ENCODE measurements at places on chromosomes 4 and X.

DNA sequence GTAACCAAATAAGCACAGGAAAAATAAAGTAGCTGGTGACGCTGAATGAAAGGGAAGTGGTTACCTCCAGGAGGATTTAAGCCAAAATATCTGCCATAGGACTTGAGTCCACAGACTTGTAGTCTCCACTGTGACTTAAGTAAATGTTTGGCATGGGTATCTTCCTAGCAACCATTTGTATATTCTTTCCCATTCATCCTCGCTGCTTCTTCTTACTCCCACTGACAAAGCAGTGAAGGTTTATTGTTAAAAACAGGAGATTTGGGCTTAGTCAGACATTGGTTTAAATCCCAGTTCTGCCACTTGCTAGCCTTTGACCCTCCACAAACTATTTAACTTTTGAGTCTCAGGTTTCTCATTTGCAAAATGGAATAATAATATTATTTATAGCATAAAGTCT, 22.3 kb downstream of the COL4A6 start:
- no peak for DNase-seq

- DNase-seq = no peak
Observed at GRCh38 chr4:51895158-51895557, 52.2 kb downstream of the DCUN1D4 start.

GRCh38 chr4:30605616-30606190, 114.5 kb upstream of the PCDH7 start:
- no peak for DNase-seq

DNA sequence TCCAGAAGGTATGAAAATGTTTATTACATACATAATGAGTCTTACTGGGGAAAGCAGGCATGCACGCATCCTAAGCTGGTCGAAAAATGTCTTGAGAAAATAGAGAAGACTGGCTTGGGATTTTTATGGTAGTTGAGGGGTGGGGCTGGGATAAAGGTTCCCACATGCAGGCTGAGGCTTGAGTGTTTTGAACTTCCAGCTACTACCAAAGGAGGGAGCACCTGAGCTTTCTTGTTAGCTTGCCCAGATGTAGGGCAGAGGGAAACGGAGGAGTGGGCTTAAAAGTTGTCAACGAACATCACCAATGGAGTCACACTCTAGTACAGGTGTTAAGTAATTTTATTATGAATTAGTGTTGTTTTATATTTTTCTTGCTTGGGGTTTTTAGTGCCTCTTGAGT, 39.6 kb upstream of the SRPX start:
- no peak for DNase-seq

DNA sequence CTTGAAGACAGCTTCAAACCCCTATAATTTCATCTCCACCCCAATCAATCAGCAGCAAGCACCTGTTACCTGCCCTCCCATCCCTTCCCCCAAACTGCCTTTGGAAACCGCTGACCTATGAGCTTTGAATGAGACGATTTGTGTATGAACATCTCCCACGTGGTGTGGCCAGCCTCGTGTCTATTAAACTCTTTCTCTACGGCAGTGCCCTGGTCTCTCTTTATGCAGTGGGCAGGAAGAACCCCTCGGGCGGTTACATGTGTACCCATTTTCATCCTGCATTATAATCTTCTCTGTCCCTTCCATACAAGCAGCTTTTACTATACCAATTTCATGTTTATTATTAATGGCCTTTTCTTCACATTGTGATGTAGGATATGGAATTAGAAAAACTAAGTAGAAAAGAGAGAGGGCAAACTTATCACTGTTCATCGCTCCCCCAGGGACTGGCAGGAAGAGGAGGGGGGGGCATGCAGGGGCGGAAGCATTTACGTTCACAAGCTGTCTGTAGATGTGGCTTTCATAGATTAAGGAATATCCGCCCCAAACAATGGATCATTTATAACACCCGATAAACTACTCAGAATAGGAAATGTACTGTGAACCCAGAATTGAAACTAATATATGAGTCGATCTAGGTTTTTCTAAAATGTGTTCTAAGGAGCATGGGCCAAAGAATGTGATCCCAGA, 95.5 kb upstream of the ZNF518B start:
- no peak for DNase-seq

DNA sequence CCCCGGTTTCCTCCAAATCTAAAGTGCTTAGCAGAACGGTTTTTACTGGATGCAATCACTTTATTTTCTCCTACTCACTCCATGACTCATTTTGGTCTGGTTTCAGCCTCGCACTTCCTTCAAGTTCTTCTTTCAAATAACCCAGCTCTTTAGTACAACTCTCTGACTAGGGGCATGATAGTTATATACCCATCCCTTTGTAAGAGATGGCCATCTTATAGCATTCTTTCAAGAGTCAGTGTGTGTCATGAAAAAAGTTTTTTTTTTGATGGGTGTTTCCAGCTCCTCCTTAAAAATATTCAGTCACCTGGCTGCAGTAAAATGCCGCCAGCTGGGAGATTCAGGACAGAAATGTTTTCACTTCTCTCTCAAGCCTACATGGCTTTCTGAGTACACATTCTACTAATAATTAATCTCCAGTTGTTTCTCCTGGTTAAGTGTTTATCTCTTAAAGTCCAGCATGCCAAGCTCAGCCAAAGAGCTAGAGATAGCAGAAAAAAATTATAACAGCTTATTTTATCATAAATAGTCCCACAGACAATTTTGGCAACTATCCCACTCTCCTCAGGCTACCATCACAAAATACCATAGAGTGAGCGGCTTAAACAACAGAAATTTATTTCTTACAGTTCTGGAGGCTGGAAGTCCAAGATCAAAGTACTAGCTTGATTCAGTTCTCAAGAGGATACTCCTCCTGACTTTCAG, 139.3 kb downstream of the GASK1B start:
- no peak for DNase-seq

GRCh38 chr4:84977396-84977795, 10.9 kb upstream of the WDFY3 start:
- no peak for DNase-seq

GRCh38 chr4:138090150-138090917, 151.8 kb downstream of the SLC7A11 start:
- peak; percentile 34 for DNase-seq

GRCh38 chrX:123172869-123173268, 11.2 kb upstream of the GRIA3 start:
- no peak for DNase-seq

- DNase-seq = no peak
Observed at GRCh38 chr4:137367620-137368019, 164.7 kb downstream of the PCDH18 start.

DNA sequence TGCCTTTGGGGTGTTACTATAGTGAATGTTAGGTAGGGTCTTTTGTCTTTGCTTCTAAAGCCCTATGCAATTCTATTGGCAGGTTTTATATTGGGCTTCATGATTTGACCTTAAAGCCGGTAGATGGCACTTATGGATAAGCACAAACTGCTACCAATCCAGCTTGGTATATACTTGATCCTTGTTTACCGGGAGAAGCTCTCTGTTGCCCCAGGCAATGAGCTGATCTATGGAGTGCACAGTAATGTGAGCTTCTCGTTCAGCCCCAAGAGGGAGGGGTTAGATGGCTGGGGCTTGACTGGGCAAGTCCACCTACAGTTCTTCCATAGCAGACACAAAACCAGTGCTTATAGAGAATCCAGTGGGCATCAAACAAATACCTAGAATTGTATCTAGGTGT, 287.2 kb upstream of the CT83 start:
- DNase-seq = no peak

- DNase-seq = no peak
Observed at GRCh38 chrX:122868631-122869030, 315.4 kb upstream of the GRIA3 start.

DNA sequence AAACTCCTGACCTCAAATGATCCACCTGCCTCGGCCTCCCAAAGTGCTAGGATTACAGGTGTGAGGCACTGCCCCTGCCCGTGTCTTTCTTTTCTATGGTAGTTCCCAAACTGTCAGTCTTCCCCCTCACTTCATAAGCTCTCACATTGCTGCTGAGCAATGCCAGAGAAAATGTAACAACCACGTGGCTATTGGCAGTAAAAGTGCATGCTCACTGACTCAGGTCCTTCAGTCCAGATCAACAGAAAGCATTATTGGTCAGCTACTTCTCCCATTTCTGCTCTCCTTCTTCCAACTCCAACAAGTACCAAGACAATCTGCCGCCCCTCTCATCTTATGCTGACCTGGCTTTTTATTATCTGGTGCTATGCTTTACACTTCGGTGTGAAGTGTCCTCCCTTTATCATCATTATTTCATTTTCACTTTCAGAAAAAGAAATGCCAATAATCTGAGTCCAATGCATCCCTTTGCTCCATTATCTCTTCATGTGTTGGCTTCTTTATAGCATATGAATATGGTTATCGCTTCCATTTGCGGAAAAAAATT, 133.8 kb upstream of the UGT8 start:
- DNase-seq = no peak

- no peak for DNase-seq
Observed at GRCh38 chr4:8035371-8035780, 95.7 kb upstream of the AFAP1 start.

DNA sequence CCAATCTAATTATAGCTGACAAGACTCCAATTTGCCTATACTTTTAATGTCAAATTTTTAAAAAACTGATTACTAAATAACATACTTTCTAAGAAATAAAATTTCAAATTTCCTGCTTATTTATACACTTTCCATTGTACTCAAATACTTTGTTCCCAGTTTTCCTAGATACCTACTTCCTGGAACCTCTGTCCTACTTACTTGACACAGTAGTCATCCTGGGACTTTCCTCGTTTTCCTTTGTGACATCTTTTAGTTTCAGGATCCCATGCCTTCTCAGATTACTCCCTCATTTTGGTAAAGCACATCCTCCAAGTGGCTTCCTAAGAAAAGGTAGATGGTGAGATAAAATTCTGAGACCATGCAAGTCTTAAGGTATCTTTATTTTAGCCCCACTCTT, 13.3 kb upstream of the FAM184B start:
- DNase-seq = no peak

DNA sequence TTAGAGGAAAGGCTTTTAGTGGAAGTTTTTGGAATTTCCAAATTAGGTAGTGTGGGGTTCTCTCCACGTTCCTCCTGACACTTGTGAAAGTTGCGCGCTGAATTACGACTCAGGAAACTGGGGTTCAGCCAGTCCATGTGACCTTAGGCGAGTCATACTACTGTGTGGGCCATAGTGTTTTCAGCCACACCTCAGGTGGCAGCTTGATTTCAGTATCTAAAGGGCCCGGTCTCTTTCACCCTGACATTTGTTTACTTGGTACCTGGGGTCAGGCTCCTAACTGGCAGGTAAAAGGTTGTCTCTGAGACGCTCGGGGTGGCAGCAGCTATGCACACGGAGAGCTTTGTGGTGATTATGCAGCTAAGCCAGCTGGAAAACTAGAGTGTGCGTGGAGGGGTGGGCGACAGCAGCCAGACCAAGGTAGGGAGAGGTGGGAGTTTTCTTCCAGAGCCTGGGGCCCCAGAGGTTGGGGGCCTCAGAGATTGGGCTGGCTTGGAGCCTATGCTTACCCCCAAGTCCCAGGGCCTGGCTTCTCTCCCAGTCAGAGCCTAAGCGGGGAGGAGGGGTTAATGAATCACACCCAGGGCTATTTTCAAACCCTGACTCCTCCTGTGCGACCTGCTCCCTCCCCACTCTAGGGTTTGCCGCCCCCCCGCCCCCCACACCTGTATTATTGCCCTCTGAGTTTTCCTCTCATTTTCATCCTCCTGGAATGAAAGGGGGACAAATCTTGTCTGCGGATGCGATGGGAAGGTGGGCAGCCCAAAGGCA, 47.2 kb downstream of the STARD8 start:
- no peak for DNase-seq

- DNase-seq = no peak
Observed at GRCh38 chrX:118682258-118683014, 45.0 kb upstream of the IL13RA1 start.

DNA sequence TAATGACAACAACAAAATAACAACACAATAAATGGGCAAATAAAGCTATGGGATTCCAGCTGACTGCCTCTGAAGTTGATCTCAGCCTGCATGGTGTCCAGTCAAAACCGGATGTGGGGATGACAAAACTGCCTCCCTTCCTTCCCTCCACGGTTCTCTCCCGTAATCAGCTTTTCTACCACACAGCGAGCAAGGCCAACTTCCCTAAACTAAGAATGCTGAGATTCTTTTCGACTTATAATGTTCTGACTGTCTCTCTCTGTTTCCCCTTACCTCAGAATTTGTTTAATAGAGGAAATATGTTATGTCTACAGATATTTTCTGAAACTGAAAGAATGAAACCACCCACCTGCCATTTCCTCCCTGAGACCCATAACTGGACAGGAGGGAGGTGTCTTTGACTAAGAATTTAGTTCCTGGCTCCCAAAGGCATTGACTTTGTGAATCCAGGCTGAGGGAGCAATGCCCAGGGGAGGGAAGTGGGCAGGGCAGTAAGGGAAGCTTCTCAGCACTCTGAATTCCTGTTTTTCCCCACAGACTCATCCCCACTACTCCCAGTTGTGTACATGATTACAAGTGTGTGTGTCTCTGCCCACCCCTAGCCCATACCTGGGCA, 1.0 kb upstream of the TLR1 start:
- DNase-seq = no peak

DNA sequence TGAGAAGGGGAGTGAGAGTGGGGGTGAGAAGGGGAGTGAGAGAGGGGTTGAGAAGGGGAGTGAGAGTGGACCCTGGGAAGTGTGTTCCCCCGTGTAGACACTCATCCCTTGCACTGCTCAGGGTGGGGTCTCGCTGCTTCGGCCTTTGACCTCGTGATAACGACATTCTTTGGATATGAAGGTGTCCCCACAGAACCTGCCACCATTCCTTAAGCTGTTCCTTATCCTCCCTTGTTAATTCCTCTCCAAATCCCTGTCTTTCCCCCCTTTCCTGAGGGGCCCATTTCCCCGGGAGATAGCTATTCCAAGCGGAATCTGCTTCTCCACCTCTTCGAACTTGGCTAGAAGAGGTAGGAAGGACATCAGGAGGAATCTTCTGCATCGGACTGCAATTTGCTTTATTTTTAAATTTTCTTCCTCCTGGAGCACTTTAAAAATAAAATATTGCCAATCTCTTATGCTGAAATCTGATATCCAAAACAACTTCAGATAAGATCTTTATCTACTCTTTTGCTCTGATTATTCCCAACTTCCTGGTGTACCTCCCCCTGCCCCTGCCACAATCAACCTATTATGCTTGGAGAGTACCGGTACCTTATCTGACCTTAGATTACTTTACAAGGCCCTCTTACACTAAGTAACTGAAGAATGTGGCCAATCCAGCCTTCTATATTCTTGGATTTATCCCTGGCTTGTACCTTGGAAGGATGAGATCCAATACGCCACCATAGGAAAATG, 15.6 kb downstream of the TRIML1 start:
- DNase-seq = no peak

GRCh38 chrX:40065296-40066046, 32.3 kb downstream of the BCOR start:
- no peak for DNase-seq

GRCh38 chr4:154738426-154738825, 5.4 kb upstream of the LRAT start:
- no peak for DNase-seq

GRCh38 chr4:177809791-177810190, 367.6 kb upstream of the AGA start:
- no peak for DNase-seq

DNA sequence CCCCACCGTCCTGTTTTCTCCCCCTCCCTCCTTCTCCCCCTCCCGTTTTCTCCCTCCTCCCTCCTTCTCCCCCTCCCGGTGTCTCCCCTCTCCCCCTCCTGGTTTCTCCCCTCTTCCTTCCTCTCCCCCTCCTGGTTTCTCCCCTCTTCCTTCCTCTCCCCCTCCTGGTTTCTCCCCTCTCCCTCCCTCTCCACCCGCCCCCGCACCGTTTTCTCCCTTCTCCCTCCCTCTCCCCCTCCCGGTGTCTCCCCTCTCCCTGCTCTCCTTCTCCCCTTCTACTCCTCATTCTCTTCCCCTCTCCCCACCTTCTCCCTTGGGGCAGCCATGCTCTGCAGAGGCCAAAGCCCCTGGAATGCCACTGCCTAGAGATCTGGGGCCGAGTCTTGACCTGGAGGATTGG, 12.2 kb downstream of the SH3TC1 start:
- DNase-seq = no peak

All from stimulated activated CD4-positive, alpha-beta T cell treated with anti-CD3 and anti-CD28 coated beads, Interleukin-12 subunit alpha, Interleukin-12 subunit beta, amount 100 ng/mL, for 48 hours (primary cell).